Right ventricle myocardium superior (tissue), 1 donor: ENCODE measurements at places on chromosomes 2 and 18.

DNA sequence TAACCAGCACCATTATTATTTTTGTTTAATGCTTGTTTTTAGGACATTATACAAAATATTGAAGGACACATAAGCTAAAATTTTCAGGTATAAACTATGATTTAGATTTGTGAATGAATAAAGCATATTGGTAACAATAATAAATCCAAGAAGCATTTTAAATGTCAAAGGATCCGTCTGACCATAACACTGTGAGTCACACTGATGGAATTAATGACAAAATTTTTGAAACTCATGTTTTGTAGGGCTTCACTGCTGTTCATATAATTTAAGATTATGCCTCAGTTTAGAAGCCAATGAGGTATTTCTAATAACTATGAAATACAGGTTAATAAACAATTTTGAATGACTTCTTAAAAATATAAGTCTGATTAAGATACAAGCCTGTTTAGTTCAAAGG lies 124.6 kb downstream of the TMEFF2 start:
- no peak for DNase-seq

- no peak for DNase-seq
These were observed 14.7 kb upstream of the MAPRE2 start for GRCh38 chr18:35026407-35027061.

GRCh38 chr2:128145651-128146050 lies 54.7 kb downstream of the UGGT1 start:
- no peak for DNase-seq

DNA sequence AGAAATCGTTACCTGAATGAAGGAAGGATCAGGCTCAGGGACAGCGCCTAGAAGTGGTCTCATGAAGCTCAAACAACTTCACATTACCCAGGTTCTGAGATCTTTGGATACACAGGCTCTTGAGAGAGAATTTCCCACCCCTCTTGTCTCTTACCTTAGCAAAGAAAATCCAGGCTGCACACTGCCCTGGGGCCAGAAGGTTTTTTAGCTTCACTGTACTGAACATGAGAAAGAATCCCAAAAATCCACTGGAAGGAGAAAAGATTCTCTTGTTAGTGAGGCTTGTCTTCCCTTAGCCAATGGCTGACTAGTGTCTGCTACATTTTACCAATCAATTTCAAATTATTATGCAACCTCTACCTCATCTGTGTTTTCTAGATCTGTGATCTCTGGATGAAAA lies 101.0 kb upstream of the RIOK3 start:
- no peak for DNase-seq

DNA sequence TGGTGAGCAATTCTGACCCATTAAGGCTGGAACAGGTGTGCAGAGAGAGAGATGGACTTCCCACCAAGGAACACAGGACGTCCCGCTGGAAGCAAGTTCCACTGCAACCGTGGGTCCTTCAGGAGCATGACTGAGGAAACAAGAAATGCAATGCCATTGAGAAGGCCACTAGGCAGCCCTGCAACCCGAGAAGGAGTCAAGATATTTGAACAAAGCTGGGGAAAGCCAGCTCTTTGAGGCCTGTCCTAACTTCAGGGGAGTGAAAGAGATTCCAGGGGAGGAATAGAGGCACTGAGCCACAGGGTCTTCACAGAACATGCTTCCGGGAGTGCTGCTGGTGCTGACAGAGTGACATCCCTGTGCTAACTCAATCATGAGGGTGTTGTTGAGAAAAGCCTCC lies 153.8 kb upstream of the ZNF236 start:
- no peak for DNase-seq

DNA sequence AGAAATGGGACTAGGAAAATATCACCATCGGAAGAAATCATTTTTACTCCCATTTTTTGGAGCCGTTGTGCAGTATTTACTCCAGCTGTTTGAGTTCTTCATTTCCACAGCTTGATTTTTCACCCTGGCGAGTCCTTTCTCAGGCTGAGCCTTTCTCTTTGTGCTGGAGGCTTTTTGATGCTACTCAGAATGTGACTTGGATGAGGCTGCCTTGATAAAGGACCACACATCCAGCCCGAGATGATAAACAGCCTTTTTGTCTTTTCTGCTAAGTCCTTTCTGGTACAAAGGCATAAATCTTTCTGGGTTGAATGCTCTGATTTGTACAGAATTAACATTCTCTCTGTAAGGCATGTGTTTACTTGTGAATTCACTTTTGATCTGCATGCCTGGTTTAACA lies 17.6 kb upstream of the CTDP1 start:
- no peak for DNase-seq

- DNase-seq = no peak
These were observed 28.8 kb downstream of the CUL3 start for GRCh38 chr2:224556381-224556780.

DNA sequence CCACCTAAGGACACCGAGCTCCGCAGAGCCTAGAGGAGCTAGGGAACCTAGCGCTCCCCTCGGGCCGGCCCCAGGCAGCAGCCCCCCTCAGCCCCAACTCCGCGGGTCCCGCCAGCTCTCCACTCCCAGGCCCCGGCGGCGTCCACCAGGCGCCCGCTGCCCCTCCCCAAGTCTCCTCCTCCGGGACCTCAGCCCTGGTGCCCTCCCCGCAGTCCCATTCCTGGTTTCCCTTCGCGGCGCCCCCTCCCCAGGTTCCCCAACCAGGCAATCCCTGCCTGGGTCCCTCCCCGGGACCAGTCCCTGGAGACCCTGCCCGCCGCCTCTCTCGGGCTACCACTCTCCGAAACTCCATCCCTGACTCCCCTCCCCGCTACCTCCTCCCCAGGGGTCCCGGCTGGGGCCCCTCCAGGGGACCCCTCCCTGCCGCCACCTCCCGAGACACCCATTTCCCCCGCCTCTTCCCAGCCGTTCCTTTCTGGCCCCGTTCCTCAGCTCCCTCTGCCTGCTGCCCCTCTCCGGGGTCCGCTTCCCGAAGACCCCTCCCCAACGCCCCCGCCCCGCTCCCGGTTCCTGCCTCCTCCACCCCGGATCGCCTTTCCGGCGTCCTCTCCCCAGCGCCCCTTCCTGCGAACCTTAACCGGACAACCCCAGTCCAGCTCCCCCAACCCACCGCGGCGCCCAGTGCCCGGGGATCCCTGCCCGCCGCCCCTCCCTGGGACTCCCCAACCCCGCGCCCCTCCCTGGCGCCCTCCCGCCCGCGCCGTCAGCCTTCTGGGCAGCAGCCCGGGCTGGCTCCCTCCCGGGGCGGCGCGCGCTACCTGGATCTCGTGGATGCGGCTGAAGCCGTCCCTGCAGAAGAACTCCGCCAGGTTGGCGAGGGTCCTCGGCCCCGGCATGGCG lies 678 bp downstream of the CYP27C1 start:
- no peak for DNase-seq
